Activated naive CD4-positive, alpha-beta T cell treated with anti-CD3 and anti-CD28 coated beads, Interleukin-2, amount 10 ng/mL, durations not matched to agents 7 days and 5 days (primary cell): ENCODE measurements at places on chromosomes 3 and 15.
A peak's percentile ranks its signal among the peaks of the same experiment; 100 is the strongest.

DNA sequence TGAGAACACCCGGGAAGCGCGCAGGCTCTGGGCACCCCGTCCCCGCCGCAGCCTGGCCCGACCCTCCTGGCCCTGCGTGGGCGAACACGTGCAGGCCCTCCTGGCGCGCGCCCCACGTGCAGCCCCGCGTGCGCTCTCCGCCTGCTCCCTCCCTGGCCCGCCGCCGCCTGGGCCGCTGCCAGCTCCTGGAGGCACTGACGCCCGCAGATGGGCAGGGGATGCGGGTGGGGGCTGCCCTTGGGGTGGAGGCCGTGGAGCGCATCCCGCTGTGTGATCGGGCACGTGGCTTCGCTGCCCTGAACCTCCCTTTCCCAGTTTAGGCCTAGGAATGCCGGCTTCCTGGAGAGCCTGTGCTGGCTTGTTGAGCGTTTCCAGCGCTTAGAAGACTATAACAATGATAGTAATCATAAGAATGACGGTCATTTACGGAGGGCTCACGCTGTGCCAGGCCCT is 104.6 kb upstream of the SLC6A6 start:
- no peak for DNase-seq

DNA sequence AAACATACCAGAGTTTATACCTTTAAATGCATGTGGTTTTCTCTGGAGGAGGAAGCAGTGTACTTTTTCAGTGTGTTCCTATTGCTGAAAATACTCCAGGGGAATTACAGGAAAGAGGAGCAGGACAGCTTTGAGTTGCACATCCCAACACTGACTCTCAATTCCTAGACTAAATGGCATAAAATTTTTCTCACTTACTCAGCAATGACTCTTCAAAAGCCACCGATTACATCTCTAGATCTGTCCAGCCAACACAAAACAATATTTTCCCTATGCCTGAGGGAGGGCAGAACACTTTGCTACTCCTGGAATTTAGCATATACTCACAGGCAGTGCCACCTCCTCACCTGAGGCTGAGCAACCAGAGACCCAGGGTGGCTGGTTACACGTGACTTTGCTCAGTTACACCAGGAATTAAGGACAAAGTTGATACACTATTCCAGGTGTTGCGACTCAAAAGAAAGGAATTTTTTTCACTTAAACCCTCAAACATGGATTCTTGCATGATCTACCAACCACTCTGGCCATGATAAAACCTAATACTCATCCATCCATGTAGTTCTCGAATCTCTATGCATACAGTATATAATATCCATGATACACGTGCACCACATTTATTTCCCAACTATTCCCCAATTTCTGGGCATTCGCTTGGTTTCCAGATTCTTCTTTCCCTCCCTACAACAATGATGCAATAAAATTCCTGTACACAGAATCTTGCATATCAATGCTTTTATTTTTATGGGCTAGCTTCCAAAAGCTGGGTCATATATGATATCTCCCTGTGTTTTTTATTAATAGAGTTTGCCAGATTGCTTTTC is 194.6 kb downstream of the THRB start:
- DNase-seq, result no peak

DNA sequence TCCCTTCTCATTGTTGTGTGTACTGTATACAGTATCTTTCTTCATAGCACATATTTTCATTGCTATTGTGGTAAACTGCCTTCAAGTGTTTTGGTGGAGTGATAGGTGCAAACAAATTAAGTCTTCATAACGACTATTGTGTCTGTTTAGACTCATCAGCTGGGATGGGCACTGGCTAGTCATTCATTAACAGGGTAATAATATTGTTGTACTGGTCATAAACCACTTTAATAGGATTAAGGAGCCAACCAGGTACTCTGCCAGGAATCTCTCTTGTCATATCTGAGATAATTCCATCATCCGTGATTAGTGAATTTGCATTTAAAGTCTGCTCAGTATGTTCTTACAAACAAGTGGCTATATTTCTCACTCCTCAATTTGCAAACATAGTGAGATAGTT is 10.2 kb upstream of the TMEM45A start:
- DNase-seq, result no peak

- DNase-seq, result no peak
Measured at GRCh38 chr15:96252148-96252547, 78.4 kb upstream of the NR2F2 start.

DNA sequence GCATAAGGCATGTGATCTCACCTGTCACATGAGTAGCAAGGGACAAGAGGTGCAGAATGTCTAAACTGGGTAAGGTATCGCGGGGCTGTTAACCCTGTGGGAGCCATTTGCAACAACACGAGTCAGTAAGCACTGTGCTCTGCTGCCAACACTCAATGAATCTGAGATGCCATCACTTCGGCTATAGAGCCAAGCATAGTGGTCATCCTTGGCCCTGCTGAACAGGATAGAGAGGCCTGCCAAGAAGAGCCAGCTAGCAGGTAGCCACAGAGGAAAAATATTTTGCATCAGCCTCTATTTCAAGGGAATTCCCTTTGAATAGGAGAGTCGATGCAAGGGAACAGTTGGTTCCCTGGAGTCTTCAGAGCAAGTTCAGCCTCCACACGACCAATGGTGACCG is 137.8 kb downstream of the NTRK3 start:
- no peak for DNase-seq

DNA sequence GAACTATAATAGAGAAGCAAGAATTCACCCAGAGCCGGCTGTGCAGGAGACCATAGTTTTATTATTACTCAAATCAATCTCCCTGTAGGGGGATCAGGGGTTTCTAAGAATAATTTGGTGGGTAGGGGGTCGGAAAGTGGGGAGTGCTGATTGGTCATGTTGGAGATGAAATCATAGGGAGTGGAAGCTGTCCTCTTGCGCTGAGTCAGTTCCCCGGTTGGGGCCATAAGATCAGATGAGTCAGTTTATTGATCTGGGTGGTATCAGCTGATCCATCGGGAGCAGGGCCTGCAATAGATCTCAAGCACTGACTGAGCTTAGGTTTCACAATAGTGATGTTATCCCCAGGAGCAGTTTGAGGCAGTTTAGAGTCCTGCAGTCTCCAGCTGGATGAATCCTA is 97.0 kb upstream of the SNRPN start:
- no peak for DNase-seq

DNA sequence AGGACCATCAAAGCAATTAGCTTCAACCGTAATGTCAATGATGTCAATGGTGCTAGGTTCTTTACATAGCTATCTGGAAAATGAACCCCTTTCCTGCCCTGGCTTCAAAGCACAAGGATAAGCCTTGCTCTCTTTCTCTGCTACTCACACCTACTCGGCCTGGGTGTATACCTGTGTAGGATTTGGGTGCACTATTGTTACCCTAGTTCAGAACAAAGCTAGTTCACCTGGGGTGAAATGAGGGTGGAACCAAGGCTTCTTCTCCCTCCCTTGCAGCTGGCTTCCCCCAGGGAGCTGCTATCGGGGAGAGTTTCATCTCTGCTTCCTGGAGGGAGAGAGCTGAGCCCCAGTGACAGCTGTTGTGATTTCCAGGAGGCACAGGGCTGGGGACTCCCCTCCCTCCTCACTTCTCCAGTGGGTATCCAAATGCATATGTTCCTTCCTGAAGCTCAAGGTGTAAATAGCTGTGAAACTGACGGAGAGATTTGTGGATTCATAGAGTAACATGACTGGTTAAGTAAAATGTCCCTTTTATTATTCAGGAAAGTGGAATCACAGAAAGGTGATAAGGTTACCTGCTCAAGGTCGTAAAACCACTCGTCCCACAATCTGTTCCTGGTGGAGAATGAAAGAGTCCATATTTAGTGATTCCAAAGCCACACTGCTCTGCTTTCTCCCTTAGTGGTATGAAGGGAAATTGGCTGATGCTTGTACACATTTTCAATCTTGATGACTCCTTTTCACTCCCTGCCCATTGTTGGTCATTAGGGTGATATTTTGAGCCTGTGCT is 11.8 kb upstream of the C3orf70 start:
- DNase-seq, result no peak

- peak; percentile 87 for DNase-seq
Measured at GRCh38 chr15:90885432-90886290, 1.4 kb downstream of the FES start.

GRCh38 chr3:190580417-190580816 is 66.5 kb downstream of the IL1RAP start:
- DNase-seq, result no peak

- no peak for DNase-seq
Measured at GRCh38 chr3:50156549-50157493, 1.7 kb downstream of the SEMA3F start.

DNA sequence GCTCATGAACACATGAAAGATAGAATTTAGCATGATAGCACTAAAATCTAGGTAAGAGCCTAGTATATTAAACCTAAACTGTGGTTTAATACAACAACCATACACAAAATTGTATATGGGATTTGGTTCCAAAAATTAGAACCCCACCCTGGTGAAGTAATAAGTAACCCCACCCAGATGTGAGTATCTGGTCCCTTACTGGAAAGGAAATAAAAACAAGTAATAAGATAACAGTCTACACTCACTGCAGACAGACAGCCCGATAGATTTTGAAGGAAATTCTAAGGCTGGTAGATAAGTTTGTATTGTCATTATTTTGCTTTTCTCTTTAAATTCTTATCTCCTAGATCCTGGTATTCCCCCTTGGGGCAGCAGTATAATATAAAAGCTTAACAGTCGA is 184.9 kb downstream of the ZBTB20 start:
- no peak for DNase-seq

- DNase-seq, result no peak
Measured at GRCh38 chr3:50581459-50581842, 12.1 kb downstream of the HEMK1 start.

GRCh38 chr3:56131974-56132590 is 336.2 kb downstream of the ERC2 start:
- no peak for DNase-seq

- no peak for DNase-seq
Measured at GRCh38 chr15:60002528-60003218, 1.4 kb upstream of the FOXB1 start.

- DNase-seq, result no peak
Measured at GRCh38 chr3:15820911-15821310, 23.1 kb upstream of the ANKRD28 start.

DNA sequence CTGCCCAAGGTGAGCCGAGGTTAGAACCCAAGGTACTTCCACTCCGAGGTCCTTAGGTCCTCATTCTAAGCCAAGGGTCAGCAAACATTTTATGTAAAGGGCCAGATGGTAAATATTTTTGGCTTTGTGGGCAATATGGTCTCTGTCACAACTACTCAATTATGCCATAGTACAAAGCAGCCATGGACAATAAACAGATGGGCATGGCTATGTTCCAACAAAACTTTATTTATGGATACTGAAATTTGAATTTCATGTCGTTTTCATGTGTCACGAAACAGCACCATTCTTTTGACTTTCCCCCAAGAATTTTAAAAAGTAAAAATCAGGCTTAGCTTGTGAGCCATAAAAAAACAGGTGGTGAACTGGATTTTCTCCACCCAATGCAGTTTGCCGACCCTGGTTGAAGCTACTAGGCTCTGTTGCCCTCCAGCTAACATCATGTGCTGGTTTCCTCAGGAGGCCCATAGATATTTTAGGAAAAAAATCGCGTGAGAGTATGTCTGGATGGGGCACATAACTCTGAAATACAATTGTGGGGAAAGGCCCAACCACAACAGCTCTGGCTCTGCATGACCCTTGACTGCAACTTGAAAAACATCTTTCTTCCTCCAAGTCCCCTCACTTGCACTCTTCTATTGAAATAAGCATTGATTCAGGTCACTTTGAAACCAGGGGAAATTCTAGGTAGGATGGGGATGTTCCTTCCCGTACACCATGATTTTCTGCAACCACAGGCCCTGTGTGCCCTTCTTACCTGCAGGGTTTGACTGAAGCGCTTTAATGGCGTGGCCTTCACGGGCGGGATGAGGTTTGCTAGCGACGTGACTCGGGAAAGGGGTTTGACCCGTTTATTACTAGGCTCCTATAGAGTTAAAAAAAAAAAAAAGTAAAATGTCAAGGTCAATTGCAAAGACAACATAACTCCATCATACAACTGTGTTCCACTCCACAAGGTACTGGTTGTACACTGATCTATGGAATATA is 28.5 kb downstream of the ARHGEF3 start:
- no peak for DNase-seq

GRCh38 chr15:52382647-52383046 is 87.0 kb upstream of the MYO5C start:
- DNase-seq, result no peak

- DNase-seq, result no peak
Measured at GRCh38 chr3:180529778-180530177, 72.2 kb upstream of the TTC14 start.

DNA sequence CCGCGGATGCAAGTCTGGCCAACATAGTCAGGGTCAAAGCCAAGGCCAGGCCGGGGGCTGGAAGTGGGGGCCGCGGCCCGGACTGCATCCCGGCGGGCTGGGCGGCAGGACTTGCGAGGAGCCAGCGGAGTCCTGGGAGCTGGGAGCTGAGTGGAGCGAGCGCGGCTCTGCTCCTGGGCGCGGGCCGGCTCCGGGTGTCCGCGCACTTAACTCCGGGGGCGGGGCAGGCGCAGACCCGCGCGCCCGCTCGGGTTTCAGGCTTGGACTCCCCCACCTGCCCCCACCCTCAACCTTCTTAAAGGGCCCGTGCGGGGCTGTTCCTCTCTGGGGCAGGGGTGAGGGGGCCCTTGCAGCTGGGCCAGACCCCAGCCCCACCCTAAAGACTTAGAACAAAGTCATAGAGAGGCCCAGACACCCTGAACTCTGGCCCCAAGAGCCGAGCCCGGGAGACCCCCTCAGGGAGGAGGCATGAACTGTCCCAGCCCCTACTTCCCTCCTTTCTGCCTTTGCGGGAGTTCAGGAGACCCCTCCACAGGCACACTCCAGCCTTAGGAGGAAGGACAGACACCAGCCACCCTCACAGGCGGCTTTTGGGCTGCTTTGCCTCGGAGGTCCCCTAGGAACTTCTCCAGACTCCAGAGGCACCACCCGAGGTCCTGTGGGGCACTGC is at the start of gene CSPG4:
Gene CSPG4 (minus strand): TSS at position 181 of the 670 bp plus-strand sequence. CDS start 93 bp downstream, at position 88.
- no peak for DNase-seq

DNA sequence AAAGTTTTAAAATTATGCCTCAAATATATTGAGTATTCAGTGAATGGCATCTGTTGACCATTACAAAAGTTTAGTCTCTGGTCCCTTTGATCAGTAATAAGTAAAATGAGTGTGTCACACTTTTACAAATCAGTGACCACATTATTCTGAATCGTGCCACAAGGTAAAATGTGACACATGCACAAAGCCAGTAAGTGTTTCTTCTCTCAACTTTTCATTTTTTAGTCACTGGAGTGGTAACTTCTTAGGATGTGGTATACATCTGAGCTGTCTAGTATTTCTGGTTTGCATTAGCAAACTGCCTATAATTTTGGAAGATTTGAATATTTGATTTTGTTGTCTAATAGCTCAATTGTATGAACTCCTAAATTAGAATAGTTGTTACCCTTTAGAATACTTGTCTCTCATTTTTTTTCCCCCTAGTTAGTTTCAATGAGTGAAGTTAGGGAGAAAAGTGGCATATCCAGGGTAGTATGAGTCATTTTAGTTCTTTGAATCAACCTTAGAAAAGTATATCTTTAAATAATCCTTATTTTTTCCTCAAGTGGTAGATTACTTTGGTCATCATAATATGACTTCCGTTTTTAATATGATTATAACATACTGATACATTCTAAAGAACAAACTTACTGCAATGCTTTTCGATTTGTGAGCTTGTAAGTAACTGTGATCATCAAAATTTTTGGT is 18.1 kb downstream of the DNAJC13 start:
- no peak for DNase-seq

- no peak for DNase-seq
Measured at GRCh38 chr3:118991775-118992174, 42.9 kb downstream of the IGSF11 start.

GRCh38 chr15:25242957-25243799 is 195.6 kb downstream of the UBE3A start:
- DNase-seq, result no peak
